ENCODE measurements at places on chromosomes 4 and X.
A peak's percentile ranks its signal among the peaks of the same experiment; 100 is the strongest.

DNA sequence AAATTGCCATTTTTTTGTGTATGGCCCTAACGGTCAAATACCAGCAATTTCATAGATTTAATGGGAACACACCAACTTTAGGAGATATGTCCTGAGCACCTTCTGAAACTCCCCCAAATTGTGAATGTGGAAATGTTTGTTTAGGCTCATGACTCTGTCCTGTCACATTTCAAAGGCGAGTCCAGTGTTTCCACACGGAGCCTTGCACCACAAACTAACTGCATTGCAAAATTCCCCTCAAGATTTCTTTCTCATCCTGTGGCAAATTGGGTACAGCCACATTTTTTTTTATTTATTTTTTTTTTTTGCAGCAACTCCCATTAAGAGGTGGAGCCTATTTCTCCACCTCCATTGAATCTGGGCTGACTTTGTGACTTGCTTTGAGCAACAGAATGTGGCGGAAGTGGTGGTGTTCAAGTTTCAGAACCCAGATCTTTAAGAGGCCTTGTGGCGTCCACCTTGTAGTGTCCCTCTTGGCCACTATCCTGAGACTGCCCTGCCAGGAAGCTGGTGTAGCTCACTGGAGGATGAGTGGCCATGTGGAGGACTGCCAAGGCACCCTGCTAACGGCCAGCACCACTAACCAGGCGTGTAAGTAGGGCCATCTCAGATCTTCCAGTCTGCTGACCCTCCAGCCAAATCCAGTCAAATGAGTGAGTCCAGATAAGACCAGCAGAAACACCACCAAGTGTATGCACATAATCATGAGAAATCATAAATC is 172.4 kb upstream of the SCML1 start:
- DNase-seq, result no peak

DNA sequence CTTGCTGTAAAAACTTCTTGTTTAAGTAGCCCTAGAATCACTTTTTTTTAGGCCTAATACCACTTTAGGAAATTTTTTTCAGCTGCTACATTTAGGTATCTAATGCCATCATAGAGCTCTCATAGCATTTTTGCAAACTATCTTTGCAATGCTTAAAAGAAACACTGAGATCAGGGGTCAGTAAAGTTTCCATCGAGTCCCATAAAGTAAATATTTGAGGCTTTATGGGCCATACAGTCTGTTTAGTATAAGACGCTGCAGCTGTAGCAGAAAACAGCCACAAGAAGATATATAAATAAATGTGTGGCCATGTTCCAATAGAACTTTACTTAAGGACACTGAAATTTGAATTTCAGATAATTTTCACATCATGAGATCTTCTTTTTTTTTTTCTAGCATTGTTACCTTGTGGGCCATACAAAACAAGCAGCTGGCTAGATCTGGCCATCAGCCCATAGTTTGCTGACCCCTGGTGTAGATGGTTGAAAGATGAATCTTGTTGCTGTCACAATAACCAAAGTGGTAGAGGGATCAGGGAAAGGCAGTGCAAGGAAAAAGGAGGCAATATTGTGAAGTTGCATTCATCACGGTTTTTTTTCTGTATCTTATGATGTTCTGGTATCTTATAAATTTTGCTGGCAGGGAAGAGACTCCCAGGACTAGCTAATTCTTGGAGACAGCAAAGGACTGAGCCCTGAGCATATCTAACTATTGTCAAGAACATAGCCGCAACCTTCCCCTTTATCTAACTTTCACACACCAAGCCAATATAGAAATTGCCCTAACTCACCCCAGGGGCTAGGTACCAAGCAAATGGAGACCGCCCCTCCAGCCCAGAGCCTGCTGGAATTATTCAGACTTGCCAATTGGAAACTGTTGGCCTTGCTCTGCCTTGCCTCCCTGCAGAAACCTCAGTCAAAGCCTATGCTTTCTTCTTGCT is 46.6 kb downstream of the RASGEF1B start:
- no peak for DNase-seq

- DNase-seq, result no peak
These were observed 161.2 kb upstream of the NUDT6 start for GRCh38 chr4:123083646-123084045.

- peak; percentile 7 for DNase-seq
These were observed 45.5 kb upstream of the NKX1-1 start for GRCh38 chr4:1451752-1452122.

DNA sequence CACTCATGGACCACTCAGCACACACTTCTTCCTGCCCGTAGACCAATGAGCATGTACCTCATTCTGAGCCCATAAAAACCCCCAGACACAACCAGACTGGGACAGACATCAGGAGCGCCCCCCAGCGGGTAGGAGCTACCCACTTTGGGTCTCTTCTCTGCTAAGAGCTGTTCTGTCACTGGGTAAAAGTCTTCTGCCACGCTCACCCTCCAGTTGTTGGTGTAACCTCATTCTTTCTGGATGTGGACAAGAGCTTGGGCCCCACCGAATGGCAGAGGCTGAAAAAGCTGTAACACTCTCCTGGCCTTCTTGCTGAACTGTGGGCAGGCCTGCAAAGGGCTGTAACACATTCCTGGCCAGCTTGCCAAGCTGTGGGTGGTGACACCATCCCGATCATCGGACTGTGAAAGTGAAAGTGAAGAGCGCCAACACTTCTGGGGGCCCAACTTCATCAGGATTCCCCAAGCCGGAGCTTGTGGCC is 137.6 kb downstream of the TECRL start:
- no peak for DNase-seq

GRCh38 chr4:181619651-181620050 is 623.6 kb upstream of the TENM3 start:
- DNase-seq, result no peak

DNA sequence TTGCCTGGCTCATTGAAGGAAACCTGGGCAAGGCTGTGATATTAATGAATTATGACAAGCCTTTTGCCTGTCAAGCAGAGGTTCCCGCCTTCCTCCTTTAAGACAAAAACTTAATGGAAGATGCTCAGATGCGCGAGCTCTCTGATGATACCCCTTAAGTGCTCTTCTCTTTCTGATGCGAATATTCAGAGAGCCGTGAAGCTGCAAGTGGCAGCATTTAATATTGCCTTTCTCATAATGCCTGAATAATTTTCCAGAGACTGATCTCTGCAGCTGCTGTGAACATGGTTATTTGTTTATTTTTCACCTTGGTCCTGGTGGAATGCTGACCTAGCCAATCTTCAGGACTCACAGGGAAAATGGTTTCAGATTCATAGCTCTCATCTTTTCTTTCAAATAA is 251.8 kb downstream of the TENM3 start:
- no peak for DNase-seq

- DNase-seq, result no peak
These were observed 308.6 kb upstream of the GIMD1 start for GRCh38 chr4:106677213-106677612.

GRCh38 chr4:56530269-56531148 is 24.9 kb downstream of the ARL9 start:
- DNase-seq, result peak; percentile 75

DNA sequence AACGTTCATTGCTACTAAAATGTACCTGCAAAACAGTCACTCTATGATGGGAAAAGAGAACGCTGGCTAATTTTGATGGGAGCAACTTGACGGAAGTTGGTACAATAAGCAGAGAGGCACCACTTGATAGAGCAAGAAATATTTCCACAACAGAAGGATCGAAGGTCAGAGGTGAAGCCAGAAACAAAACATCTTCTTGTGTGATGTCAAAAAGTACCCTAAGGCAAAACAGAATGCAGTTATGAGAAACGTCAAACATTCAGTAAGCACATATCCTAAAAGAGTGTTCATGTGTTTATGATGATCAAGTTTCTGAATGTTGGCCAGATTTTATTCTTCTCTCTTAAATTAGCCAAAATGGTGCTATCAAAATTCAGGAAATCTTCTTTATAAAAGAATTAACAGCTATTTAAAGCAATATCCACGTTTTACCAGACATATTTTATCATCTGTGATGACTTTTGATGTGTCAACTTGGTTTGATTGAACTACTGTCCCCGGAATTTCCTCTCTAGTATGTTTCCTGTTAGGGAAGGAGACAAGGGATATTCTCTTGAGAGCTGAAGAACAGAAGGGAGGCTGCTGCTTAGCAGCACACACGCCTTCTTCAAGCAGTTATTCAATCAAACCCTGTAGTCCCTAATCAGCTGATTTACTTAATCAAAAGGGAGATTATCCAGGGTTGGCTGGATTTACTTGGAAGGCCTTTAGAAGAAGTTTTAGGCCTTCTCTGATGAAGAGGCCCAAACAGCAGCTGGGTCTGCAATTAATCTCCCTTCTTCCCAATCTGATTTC is 15.7 kb downstream of the AASDH start:
- DNase-seq, result no peak

- DNase-seq, result no peak
These were observed 32.1 kb downstream of the F11 start for GRCh38 chr4:186298031-186298647.

DNA sequence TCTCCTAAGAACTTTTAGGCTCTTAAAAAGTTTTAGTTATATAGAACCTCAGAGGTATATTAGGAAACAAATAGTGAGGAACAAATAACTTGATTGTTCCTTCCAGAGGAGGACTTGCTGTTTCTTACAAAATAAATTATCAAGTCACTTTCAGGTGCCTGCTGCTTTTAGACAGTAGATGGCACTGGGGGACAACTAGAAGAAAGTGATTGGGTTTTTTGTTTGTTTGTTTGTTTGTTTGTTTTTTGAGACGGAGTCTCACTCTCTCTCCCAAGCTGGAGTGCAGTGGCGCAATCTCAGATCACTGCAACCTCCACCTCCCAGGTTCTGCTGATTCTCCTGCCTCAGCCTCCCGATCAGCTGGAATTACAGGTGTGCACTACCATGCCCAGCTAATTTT is 35.4 kb upstream of the CDKL5 start:
- no peak for DNase-seq

- no peak for DNase-seq
These were observed 2094.5 kb upstream of the AGA start for GRCh38 chr4:179536694-179537093.

- DNase-seq, result no peak
These were observed 18.8 kb upstream of the RPS6KA3 start for GRCh38 chrX:20285511-20285910.

- DNase-seq, result no peak
These were observed 17.6 kb downstream of the G3BP2 start for GRCh38 chr4:75655562-75655961.

DNA sequence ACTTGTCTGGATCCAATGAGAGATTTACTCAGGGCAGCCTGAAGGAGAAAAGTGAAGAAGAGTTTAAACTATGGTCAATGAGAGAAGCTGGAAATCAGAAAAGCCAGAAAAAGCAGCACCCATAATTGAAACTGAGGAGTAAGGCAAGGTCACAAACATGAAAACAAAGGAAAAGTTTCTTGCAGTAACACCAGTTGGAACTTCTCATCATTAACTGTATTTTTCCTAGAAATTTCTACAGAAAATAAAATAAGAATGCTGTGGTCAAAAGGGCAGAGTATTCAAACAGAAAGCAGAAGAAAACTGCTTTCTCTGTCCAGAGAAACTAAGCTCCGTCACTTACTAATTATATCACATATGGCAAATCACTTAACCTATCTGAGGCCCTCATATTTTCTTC is 102.2 kb downstream of the OR13H1 start:
- DNase-seq, result no peak

GRCh38 chrX:1591863-1592469 is 562 bp downstream of the AKAP17A start:
- no peak for DNase-seq

DNA sequence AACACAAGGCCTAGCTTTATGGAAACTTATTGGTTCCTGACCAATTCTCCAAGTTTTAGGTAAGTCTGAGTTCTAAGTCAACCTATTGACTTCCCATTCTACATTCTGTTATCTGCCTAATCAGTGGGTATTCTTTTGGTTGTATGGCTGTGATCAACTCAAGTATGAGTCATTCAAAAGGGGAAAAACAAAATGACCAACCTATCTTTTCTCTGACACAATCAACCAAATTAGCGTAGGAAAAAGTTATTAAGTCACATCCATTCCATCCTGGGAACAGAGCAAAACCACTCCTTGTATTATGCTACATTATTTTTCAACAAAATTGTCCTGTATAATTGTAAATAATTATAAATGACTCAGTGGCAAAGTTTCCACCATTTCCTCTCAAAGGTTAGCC is 136.2 kb downstream of the SHROOM4 start:
- DNase-seq, result no peak
